DMS79 (cell line): ENCODE measurements at places on chromosomes 4 and X.

- no peak for DNase-seq
Observed at GRCh38 chr4:159765382-159765781, 662.5 kb downstream of the RAPGEF2 start.

DNA sequence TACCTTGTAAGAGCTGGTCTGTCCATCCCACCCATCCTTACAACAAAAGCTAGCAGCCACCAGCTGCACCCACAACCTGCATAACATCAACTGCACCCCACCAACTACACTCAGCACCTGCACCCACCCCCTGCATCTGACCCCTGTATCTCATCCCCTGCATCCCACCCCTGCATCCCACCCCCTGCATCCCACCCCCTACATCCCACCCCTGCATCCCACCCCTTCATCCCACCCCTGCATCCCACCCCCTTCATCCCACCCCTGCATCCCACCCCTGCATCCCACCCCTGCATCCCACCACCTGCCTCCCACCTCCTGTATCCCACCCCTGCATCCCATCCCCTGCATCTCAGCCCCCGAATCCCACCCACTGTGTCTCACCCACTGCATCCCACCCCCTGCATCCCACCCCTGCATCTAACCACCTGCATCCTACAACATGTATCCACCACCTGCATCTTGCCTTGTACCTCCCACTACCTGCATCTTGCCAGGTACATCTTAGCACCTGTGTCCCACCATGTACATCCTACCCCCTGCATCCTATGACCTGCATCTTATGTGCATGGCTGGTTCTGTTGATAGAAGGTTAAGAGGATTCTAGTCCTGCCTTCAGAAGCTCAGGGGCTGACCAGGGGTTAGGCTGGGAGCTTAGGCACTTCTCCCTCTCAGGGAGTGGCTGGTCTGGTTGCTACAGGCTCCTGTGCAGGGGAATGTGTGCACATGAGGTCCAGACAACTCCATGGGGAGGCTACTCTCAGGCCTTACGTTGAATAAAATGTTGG, 9.4 kb downstream of the TMEM271 start:
- no peak for DNase-seq

DNA sequence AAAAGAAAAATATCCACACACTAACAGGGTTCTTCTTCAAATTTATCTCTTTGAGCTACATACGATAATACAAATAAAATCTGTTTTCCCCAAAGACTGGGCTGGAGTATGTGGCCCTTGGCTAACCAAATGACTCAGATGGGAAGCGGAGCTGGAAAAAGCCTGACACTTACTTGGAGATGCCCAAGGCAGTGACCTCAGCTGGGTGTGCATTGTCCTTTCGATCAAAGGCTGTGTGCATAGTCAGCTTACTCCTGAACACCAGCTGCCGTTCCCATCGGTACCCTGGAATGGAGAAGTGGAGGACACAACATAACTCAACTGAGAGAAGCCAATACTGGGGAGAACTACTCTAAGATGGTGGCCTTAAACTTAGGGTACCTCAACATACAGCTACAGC, 95.1 kb downstream of the CDS1 start:
- no peak for DNase-seq

- DNase-seq, result no peak
Observed at GRCh38 chrX:45986971-45987370, 558.2 kb downstream of the ZNF674 start.

- peak; percentile 14 for DNase-seq
Observed at GRCh38 chr4:5050520-5051277, 581 bp upstream of the STK32B start.

- no peak for DNase-seq
Observed at GRCh38 chr4:144295286-144295995, 154.9 kb upstream of the GYPA start.

GRCh38 chr4:186806679-186807421, 83.2 kb upstream of the FAT1 start:
- DNase-seq, result no peak

DNA sequence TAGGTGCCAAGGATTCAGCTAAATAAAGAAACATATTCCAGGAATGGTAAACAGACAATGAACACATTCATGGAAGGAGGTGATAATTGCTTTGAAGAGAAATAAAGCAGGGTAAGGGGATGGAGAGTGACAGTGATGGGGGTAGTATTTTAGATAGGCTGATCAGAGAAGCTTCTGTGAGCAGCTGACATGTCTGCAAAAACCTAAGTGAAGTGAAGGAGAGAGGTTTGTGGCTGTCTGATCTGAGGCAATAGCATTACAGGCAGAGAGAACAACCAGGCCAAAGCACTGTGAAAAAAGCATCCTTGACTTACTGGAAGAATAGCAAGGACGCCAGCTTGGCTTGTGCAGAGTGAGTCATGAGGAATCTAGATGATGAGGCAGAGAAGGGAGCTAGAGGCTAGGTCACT, 271.9 kb upstream of the GATB start:
- DNase-seq, result no peak

DNA sequence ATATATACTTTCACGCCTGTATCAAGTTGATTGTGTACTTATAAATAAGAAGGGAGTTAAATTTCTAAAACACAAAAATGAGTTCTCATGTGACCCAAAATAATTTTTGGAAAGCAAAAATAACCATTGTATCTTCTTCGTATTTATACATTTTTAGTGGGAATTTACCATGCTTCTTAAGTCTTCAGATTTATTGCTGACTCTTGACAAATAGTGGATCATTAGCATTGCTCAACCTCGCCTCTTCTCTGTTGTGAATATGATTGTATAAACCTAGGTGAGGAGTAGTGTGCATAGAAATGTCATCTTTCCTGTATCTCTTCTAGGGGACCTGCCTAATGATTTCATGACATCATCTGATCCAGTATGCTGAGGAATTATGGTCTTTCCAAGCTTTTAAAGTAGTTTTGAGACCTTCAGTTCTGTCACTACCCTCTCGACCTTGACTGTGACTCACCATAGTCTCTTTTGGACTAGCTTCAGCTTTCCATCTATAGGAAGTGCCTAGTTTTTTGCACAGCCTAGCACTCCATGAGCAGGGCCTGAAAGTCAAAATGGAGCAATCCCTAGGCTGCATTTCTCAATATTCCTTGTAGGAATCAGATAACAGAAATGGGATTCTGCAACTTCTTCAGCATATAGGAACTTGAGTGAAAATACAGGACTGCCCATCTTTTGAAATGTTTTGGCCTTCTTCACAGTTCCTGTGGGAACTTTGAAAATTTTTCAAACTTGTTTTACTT, 157.6 kb downstream of the ARX start:
- no peak for DNase-seq

- DNase-seq, result no peak
Observed at GRCh38 chrX:11080741-11081305, 30.3 kb upstream of the HCCS start.

DNA sequence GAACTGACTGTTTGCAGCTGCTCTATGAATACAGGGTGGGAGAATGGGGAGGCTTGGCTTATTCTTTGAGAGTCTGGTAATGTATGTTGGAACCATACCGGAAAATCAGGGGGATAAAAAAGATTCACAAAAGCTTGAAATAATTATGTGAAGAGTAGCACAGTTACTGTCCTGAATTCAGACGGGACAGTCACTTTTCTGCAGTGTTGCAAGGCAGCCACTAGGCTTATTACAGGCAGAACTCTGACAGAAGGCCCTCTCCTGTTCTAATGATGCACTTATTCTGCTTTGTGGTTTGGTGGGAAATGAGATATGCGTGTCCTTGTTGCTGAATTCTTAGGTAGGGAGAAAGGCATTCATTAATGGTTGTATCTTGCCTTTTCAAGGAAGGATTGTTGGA, 37.2 kb downstream of the GUCY1B1 start:
- no peak for DNase-seq

DNA sequence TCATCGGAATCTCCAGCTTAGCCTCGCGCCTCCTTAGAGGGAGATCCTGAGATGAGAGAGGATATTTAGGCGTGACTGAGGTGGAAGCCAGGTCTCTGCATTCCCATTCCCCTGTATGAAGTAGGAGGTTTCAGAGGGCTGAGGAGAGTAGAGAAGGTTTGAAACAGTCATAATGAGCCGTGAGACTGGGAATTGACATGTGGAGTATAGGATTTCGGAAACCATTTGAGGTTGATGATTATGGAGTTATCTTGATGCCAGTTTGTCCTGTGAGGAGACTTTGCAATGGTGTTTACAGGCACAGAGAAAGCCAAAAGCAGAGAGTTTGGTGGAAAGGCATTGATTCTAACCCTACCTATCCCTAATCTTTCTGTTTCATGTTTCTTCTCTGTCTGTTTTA, 2.0 kb downstream of the CHST7 start:
- no peak for DNase-seq

DNA sequence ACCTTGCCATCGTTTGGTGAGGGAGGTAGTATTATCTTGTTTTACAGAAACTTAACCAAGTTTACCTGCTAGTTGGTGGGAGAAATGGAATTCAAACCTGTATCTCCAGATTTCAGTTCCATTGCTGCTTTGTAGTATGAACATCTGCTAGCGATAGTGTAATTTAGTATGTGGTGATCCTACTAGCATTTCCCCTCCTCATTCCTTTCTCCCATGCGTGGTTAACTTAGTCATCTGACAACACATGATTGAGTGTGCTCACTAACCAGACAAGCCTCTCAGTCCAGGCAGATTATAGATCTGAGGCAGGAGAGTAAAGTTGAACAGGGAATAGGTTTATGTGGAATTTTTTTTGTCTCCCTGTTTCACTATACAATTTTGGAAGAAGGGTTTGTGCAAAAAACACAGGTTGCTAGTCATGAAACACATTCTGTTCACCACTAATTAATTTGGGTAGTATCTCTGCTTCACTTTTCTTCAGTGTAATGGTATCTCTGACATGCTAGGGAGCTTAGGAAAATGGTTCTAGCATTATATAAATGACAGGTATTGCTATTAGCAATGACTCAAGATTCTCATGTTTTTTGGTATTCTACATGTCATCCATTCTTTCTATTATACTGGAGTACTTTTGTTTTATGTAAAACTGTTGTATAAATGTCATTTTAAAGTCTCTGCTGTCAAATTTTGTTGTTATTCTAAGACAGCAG, 21.7 kb downstream of the RBPJ start:
- DNase-seq, result no peak

GRCh38 chrX:125998432-125998831, 167.7 kb downstream of the DCAF12L2 start:
- no peak for DNase-seq

DNA sequence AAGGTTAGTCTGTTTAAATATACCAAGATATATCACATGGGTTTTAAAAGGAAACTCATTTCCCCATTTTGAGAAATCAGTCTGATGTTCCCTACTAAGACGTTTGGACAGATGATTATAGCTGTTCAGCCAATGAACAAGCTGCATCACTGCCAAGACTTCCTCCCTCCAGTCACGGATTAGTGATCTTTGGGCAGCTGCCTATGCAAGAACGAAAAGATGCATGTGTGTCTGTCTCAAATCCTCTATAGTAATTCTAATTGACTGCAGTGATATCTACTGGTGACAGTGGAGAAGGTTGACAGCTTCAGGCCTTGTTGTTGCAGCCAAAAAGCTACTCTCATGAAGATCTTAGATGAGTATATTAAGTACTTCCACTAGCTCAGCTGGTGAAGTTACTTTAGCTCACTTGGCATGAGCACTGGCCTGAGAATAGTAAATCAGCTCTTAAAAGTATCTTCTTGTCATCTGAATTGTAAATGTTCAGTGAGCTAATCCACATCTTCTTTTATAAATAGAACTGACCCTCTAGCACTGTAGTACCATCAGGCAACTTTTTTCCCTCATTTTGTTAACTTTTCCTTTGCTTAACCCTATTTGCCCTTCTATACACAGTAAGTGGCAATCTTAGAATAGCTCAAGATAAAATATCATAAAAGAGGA, 134.5 kb upstream of the PCDH10 start:
- no peak for DNase-seq

GRCh38 chrX:15750611-15751154, 12.6 kb downstream of the CA5B start:
- DNase-seq, result no peak

DNA sequence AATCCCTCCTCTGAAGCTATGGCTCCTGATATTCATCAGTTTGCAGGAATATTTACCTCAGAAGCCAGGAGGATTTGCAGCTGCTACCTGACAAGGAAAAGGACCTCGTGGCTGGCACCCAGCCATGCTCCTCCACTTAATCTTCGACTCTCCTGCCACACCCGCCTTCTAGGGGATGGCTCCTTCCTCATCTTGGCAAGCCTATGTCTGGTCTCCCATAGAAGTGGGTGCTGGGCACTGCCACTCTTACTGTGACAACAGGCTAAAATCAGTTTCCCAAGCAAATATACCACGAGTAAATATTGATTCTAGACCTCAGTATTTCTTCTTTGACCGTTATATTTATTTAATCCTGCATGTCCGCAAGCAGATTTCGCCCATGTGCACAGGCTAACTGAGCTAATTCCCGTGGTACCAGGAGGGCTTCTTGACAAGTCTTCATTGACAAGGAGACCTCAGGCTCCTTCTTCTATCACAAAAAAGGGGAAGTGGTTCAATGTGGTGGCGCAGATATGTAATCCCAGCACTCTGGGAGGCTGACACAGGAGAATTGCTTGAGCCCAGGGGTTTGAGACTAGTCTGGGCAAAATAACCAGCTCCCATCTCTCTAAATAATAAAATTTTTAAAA, 52.6 kb upstream of the DCTD start:
- DNase-seq, result peak; percentile 15

DNA sequence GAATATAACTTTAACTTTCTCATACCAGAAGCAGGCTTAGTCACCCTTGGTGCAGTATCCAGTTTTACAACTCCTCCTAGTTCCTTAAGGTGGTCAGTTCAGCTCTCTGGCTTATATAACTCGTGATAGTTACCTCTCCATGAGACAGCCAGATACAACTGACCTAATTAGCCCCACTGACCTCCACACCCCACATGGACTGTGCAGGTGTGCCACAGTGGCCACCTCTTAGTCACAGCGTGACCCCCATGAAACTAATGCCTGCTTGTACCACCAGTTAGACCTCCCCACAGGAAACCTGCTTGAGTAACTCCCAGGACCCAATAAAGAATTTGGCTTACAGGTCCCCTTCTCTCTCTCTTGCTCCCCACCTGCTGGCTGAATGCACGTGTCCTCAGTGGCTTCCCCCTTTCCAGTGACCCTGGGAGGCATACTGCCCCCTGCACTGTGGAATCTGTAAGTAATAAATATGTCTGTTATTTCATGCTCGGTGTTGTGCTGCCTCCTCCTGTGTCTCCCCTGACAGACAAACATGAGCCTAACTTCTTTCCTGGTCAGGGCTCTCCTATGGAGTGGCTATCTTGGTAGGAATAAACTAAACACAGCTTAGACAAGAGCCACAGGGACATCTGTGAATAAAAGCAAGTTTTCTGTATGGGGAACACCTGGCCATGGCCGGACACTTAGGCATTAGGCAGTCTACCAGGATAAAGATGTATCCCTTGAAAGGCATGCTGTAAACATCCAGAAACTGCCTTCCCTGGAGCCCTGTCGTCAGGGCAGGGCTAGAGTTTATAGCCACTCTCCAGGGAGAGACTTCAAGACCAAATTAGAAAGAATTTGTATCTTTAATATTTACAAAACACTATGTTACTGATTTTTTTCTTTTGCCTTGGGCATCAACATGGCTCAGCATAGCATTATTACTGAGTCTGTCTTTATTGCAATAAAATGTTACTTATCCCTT, 209.7 kb upstream of the BOD1L1 start:
- DNase-seq, result no peak
